ENCODE measurements at places on chromosomes 13 and 19. TPM values are rescaled to one million over a fixed set of nuclear protein-coding genes. Genes with fewer than 3 reads are reported as not detected.

Gene RASL11A
- total RNA-seq, result 9.0 TPM

DNA sequence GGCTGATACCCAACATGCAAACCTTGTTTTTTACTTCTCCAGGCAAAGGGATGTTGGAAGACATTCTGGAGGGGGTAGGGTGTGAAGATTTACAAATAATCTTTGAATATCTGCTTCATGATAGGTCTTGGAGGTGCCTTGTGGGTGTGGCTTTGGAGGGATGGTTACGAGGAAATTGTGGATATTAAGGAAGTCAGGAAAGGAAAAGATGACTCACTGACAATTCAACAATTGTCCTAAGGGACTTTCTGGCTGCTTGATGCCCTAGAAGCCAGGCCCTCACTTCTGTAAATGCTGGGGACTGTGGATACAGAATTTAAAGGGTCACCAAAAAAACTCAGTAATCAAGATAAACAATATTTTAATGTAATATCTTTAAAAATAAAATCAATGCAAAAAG is 37.4 kb upstream of the ZNF527 start:
- H3K4me3 ChIP-seq, result no peak overlapping the region
- H3K36me3 ChIP-seq, result peaks cover 67% of the 10 kb centered on the region
- no peak for DNase-seq
- no peaks in the 10 kb centered on the region for H3K27me3 ChIP-seq
- peak overlapping the region; percentile 14 for H3K27ac ChIP-seq

DNA sequence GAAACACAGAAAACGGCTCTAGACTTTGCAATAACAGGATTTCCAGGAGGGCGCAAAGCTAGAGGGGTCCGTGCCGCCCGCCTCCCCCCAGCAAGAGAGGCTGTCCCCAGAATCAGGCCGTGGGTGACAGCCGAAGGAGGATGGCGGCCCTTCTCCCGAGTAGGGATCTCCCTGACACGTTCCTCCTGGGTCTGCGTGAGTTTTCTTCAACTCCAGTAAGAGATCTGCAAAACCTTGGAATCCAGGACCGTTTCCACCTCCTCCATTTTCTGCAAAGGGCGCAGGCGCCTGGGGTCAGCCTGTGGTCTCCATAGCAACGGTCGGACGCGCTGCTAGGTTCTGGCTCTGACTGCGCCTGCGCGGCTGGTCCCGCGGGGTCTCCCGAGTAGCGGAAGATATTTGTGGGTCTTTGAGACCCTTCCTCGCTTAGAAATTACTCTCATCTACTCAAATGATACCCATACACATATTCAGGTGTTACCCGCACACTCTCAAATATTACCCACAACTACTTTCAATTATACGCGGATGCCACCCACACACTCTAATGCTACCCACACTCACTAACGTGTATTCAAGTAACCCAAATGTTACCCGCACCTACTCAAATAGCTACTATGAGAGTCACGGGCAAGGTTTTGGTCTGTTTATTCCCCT is 2.1 kb downstream of the PNMA8C start:
- peaks cover 27% of the 10 kb centered on the region for H3K27me3 ChIP-seq
- peaks cover 22% of the 10 kb centered on the region for H3K4me1 ChIP-seq
- DNase-seq, result peak; percentile 50
- peak overlapping the region; percentile 71 for H3K27ac ChIP-seq

Gene LAIR1
- total RNA-seq, result not detected

DNA sequence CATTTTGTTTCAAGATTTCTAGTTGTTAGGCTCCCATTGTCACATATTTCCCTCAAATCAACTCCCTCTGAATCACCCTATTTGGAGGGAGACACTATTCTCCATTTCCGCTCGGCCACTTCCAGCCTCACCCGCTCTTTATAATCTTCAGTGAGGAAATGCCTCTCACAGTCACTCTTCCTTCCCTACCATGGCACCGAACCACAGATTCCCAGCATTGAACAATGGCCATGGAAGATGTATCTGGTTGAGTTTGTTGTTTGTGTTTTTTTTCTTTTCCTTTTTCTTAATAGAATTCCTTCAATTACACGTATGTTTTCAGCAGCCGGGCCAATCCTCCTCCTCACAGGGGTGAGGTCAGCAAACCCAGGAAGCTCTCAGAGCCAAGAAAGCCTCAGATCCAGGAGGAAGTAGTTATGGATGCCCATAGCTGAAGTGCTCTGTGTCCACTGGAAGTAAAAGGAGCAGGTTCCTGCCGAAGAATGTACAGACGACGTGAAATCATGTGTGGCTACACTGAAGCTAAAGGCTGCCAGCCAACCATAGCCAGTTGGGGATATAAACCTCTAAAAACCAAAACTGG is 472.1 kb downstream of the FOXO1 start:
- H3K4me1 ChIP-seq, result no peaks in the 10 kb centered on the region
- H3K36me3 ChIP-seq, result no peaks in the 10 kb centered on the region
- no peak overlapping the region for H3K4me3 ChIP-seq
- peaks cover 2% of the 10 kb centered on the region for H3K27me3 ChIP-seq

- H3K27me3 ChIP-seq, result peaks cover 1% of the 10 kb centered on the region
- DNase-seq, result no peak
- H3K27ac ChIP-seq, result no peak overlapping the region
Observed at GRCh38 chr19:3612901-3613741, 6.4 kb upstream of the TBXA2R start.
